ENCODE measurements at places on chromosomes 2 and 18.

DNA sequence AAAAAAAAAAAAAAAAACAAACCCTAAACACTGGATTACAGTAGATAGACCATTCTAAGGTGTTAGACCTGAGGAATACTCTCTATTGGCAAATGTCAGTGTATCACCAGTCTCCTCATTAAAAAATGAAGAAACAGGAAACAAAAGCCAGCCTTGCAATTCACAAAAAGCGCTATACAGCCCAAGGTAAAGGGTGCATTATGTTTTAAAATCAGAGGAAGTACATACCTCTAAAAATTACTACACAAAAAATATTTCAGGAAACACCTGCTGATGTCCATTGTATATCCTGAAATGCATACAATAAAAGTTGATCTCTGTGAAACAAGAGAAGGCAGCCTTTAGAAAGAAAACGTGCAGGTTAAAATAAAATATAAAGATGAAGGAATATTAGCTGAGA, 54.9 kb upstream of the TSPYL6 start:
- DNase-seq, result no peak

GRCh38 chr2:26521913-26522180, 43.9 kb upstream of the OTOF start:
- DNase-seq, result no peak

- DNase-seq, result no peak
Measured at GRCh38 chr2:241788135-241788534, 11.5 kb downstream of the GAL3ST2 start.

DNA sequence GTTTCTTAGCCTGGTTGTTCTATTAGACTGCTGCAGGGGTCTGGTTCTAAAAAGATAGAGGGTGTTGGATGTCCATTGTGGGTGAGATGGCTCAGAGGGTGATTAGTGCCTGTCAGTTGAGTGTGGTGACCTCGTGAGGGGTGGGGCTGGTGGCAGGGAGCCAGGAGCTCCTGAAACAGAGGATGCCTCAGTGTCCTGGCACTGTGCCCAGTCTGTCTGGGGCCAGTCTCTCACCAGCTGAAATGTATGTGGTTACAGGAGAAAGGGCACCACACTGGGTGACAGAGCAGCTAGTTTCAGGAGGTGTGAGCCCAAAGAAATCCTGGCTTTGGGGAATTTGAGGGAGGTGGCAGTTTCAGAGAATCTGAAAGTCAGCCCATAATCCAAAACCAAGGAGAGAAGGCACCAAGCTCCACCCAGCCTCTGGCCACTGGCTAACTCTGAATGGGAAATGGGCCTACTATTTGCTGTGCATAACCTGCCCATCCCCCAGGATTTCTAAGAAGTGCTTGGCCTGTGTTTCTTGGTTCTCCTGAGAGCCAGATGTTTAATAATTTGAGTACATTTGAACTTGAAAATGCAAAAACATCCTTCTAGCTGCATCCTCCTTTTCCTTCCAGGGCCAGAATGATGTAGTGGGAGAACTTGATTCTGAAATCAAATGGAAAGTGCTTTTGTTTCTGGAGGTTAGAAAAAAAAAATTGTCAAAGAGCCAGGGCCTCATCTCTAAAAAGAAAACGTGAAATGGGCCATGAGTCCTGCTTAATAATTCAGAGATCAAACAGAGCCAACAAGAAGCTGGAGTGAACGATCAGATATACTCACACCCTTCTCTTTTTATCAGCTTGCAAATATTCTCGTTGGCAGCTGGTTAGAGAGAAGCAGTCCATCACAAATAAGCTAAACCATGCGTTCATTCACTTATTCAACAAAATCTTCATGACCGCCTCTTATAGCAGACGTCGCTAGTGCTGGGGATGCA, 92.3 kb downstream of the B3GNT2 start:
- peak; percentile 98 for DNase-seq

DNA sequence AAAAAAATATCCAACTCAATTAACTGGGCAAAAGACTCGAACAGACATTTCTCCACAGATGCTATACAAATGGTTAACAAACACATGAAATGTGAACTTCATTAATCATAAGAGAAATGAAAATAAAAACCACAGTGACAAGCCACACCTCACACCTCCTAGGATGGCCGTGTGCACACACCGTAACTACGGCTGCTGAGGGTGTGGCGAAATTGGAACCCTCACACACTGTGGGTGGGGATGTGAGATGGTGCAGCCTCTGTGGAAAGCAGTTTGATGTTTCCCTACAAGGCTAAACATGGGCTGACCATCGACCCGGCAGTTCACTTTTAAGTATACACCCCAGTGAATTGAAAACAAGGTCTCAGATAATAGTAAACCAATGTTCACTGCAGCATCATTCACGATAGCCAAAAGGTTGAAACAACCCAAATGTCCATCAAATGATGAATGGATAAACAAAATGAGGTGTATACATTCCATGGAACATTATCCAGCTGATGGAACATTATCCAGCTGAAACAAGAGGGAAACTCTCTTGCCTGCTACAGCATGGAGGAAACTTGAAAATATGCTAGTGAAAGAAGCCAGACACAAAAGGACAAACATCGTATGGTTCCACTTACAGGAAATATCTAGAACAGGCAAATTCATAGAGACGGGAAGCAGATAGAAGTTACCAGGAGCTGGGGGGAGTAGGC, 32.2 kb downstream of the ZAP70 start:
- DNase-seq, result no peak

DNA sequence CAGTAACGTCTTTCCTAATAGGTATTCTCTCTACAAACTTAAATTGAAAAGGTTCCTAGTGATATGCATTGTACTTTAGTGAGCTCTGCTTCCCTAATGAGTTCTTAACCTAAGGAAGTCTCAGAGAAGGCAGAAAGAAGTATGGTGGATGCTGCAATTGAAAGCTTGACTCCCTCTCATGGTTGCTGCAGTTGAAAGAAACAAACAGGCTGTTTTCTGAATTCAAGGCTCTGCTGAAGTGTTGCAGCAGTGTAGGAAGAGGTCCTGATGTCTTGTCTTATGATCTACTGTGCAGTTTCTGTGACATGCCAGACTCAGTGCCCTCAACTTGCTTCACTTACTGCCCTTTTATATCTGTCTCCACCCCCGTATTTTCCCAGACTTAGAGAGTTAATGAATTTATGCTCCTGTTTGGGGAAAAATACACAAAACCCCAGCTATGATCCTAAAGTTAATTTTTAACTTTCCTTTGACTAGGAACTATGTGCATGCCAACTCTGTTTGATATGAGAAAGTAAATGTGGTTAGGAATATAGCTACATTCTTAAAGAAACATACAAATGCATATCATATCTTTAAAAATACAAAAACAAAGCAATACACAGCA, 655.3 kb upstream of the FAM98A start:
- DNase-seq, result peak; percentile 31

DNA sequence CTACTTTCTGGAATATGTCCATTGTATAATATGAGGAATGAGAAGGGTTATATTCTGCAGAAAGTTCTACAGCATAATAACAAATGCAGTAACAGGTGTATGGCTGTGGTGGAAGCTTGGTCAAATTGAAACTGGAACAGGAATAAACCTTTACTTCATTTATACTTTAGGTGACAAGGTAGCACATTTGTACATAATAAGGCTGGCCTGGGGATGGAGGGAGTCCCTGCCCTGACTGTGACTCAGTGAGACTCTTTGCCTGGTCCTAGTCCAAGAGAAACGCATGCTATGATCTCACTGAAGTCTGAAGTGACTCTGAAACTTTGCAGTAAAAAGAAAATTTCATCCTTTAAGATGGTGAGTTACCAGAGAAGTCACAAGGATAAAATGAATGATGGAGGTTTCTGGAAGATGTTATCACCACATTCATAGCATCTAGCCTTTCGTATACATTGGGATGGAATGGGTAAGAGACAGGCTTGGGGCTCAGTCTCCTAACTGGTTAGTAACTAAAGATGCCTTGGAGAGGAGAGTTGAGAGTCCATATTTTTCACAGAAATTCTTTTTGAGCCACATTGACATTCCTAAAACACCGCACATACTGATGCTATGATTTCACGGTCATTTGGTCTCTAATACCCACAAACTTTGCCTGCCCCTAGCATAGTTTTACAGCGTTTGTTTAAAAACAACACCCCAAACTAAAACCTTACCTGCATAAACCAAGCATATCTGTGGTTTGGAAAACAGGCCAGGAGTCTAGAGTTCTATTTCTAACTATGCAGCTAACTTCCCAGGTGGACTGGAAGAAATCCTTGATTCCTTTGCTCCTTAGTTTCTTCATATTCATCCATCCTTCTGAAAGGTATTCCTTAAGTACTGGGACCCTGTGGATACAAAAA, 42.4 kb upstream of the NABP1 start:
- DNase-seq, result peak; percentile 92

DNA sequence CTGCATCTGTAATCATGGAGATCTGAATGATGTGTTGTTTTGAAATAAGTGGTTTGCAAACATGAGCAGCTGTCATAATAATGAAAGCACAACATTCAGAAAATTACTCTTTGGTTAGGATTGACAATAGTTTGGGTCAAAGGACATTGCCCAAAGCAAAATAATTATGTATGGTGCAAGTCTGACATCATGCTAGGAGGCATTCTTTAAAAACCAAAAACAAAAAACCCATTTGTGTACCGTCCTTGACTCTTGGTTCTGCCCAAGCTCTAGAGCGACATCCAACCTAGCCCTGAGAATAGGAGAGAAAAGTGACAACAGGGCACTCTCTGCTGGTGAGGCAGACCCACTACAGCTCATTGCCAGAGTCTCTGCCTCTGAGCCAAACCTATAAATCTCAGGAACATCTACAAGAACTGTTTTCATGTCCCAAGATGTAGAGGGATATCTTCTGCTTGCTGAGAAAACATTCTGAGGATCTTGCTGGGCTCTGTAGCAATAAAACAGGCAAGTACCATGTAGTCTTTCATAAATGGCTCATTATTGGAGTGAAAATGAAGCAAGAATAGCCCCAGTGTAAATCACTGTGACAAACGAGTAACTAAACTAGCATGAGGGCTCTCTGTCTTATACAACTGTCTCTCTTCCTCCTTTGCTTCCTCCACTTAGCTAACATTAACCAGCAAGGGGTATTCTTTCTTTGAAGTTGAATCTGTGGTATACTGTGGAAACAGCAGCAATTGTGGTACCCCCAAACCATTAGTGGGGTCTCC, 266.8 kb upstream of the CXCR4 start:
- DNase-seq, result peak; percentile 14

DNA sequence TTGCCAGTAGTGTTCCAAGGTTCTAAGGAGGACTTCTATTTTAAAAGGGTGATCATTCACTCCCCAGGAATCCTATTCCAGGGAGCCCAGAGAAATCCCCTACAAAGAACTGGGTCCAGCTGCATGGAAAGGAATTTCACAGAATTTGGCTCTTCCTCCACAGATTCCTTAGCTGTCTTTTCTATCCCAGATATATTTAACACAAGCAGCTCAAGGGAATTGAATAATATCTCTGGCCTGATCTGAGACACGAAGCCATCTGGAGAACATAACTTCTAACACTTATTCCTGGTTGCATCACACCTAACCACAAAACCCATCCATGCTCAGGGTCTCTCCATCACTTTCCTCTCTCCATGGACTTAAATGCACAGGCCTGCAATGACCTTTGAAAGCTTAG, 306.7 kb upstream of the ACVR2A start:
- DNase-seq, result no peak

GRCh38 chr2:40303746-40304145, 148.1 kb downstream of the SLC8A1 start:
- no peak for DNase-seq

GRCh38 chr2:211306929-211307328, 750.5 kb downstream of the CPS1 start:
- DNase-seq, result no peak

- DNase-seq, result no peak
Measured at GRCh38 chr2:44163777-44164176, 4.9 kb upstream of the PPM1B start.

DNA sequence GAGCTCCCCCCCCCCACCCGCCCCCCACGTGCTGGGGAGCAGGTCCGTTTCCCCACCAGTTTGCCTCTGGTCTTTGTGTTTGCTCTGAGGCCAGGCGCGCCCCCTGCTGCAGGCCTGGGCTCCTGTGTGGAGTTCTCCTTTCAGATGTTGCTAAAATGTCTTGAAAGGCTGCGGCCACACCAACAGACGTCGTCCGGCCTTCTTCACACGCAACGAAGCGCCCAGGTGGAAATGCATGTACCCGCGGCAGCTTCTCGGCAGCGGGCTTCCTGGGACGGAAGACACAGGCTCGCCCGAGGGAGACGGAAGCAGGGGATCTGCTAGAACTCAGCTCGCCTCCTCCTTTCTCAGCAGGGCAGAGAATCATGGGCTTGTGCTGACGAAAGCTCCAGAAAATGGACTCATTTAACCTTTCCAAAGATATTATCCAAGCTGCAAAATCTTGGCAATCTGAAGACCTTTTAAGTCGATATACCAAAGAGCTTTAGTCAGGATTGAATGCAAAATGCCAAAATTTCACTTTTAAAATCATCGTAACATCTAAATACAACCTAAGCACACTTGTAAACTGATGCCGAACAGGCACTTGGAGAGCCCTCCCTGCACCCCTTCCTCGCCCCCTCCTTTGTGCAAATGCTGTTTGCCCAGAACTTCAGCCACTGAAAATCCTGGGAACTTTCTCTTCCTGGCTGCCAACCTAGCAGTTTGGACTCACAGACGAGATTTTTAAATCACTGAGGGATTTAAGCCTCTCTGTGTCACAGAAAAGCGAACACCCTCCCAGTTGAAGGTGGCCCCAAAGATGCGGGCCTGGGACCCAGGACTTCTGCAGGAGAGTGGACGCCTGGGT, 125.5 kb upstream of the ZNF516 start:
- no peak for DNase-seq

GRCh38 chr2:145541028-145541427, 1021.1 kb upstream of the ZEB2 start:
- DNase-seq, result no peak

GRCh38 chr2:201795607-201796477, 10.5 kb upstream of the CDK15 start:
- DNase-seq, result peak; percentile 55

DNA sequence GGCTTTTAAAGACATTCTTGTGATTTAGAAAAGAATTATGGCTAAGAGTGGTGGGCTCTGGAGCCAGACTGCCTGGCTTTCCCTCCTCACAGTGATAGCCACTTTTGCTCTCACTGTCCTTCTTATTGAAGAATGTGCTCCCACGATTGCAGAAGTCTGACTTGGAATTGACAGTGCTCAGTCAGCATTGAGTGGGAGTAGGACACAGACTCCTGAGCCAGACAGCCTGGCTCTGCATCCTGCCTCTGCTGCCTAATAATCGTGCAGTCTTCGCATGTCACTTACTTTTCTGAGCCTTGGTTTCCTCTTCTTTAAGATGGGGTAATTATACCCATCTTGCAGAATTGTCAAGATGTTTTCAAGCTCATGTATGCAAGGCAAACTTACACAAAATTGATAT, 23.3 kb downstream of the SPATS2L start:
- no peak for DNase-seq

- DNase-seq, result peak; percentile 100
Measured at GRCh38 chr2:233974530-233975071, 57.4 kb downstream of the TRPM8 start.

DNA sequence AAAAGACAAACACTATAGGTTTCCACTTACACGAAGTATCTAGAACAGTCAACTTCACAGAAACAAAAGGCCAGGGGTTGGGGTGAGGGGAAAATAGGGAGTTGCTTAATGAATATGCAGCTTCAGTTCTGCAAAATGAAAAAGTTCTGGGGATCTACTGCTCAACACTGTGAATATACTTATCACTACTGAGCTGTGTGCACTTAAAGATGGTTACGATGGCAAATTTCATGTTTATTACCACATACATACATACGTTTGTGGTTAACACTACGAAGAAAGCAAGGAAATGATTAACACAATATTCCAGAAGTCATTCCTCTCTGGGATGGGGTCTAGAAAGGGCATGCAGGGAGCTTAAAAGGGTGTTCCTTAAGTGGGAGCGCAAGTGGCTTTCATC, 19.3 kb downstream of the MBOAT2 start:
- peak; percentile 59 for DNase-seq
